ENCODE measurements at places on chromosomes 5 and 9. TPM values are rescaled to one million over a fixed set of nuclear protein-coding genes. Genes with fewer than 3 reads are reported as not detected.

GRCh38 chr9:113542006-113542405 lies 78.5 kb downstream of the RGS3 start:
- DNase-seq: no peak

The LIX1 gene
- not detected for total RNA-seq

The CARTPT gene
- not detected for total RNA-seq

GRCh38 chr5:156913719-156914370 lies 49.2 kb downstream of the TIMD4 start:
- peak; percentile 42 for DNase-seq

DNA sequence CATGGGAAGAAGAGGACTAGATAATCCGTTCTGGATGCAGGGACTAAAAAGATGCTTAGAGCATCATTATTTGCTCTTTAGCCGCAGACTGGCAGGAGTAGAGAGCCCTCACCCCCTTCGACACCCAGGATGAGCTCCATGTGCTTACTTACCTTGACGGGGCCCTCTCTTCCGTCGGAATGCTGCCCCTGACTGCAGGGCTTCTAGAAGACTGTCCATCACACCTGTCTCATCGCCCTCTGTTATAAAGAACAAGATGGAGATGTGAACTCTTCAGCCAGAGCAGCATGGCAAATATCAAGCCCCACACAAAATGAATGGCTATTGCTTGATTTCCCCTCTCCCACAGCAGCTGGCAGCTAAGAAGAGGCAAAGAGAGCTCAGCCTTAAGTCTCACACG lies 35.1 kb downstream of the PCDHGC5 start:
- no peak for DNase-seq

The IFNA8 gene
- total RNA-seq: not detected

GRCh38 chr5:33032271-33033070 lies 321.4 kb downstream of the NPR3 start:
- DNase-seq: no peak

DNA sequence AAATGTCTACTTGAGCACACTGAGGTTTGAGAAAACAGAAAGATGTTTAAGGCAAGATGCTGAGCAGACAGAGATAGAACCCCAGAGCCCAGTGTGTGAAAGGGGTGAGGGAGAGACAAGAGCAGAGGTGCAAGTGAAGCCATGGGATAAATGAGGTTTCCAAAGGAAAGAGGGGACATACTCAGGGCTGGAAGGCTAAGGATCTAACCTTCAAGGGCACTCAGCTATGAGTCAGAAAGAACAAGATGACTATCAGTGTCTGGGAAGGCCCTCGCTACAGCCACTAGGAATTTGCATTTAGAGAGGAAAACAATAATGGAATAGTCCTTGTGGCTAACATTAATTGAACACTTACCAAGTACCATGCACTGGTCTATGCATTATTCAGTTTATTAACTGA lies 113.7 kb downstream of the HTR4 start:
- DNase-seq: no peak

DNA sequence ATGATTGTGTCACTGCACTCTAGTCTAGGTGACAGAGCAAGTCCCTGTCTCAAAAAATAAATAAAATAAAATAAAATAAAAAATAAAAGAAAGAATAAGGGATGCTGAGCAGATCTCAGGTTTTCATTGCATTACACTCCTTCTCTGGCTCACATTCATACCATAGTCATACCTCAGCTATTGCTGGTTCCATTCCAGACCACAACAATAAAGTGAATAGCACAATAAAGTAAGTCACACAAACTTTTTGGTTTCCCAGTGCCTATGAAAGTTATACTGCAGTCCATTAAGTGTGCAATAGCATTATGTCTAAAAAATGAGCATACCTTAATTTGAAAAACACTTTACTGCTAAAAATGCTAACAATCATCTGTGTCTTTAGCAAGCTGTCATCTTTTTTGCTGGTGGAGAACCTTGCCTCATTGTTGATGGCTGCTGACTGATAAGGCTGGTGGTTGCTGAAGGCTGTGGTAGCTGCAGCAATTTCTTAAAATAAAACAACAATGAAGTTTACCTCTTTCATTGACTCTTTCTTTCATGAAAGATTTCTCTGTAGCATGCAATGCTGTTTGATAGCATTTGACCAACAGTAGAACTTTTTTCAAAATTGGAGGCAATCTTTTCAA lies 415.7 kb downstream of the ZNF608 start:
- DNase-seq: no peak

The VAV2 gene
- total RNA-seq: 0.67 TPM

The ZBTB43 gene
- total RNA-seq: 38.0 TPM

- peak; percentile 30 for DNase-seq
These were observed 572 bp downstream of the SCGB3A1 start for GRCh38 chr5:180590543-180591310.

DNA sequence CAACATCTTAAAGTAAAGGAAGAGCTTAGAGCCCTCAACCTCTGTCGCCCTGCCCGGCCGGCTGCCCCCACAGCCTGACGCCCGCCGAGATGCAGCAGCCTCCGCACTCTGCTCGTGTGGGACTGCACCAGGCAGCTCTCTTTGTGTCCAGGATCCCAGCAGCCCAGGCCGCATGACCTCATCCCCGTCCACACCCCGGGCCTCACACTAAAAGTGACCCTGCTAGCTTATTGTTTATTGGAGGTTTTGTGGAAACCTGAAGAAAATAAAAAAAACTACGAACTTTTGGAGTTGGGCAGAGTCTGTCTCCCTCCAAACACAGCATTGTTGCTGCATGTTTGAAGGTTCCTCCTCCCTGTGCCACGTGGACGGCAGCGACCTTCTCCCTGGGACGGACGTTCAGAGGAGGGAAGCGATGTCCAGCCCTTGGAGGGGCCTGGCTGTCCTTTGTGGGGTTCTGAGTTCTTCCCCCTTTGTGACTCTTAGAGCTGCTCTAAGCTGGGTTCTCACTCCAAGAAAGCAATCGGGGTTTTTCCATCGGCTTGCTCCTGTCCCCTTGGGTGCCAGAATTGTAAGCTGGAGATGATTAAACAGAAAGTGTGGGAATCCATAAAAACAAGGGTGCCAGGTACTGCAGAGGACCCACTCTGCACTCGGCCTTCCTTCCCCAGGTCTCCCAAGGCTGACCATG lies 103.5 kb upstream of the COL5A1 start:
- no peak for DNase-seq

- DNase-seq: no peak
These were observed 86.9 kb upstream of the PITX1 start for GRCh38 chr5:135120951-135121350.

GRCh38 chr9:98575379-98576346 lies 133.1 kb downstream of the GABBR2 start:
- DNase-seq: peak; percentile 16

- no peak for DNase-seq
These were observed 633 bp upstream of the PPP1R26 start for GRCh38 chr9:135478829-135479468.

The LHX2 gene
- total RNA-seq: not detected

The PCDHGB4 gene
- total RNA-seq: not detected
